ENCODE measurements at places on chromosomes 5 and 9.
A peak's percentile ranks its signal among the peaks of the same experiment; 100 is the strongest.

DNA sequence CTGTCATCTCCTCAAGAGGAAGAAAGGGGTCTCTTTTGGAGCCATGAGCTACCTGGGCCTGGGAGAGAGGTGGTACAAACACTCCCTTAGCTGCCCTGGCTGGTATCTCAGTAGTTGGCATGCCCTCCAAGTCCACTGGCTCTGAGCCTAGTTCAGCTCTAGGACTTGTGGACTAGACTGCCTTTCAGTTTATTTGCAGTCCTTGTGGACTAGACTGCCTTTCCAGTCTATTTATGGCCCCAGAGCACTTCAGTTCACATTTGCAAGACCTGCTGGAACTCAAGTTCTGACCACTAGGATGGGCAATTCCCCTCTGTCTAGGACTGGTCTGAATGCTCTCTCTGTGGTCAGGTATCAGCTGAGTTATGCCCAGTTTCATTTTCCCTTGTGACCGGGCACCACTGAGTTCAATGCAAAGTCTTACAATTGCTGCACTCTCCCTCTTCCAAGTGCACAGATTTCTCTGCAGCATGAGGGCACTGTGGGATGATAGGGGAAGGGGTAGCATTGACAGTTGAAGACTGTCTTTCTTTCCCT lies 1019.0 kb downstream of the TAF11L14 start:
- no peak for DNase-seq

- no peak for DNase-seq
These were observed 599 bp downstream of the RAD1 start for GRCh38 chr5:34914671-34915138.

DNA sequence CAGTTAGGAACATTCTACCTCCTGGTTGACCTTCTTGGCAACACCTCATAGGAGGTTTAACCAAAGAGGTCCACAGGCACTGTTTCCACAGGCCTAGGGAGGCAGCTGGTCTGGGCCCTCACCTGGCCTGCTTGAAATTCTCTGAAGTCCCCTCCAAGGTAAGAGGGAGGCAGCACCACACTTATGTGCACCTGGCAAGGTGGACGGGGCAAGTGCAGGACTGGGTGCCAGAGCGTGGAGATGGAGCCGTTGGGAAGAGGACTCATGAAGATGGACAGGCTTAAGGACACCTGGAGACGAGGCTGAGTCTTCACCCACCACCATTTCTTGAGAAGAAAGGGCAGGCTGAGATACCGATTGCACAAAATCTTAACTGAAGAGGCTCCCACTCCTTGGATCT lies 6.6 kb upstream of the BARHL1 start:
- no peak for DNase-seq

DNA sequence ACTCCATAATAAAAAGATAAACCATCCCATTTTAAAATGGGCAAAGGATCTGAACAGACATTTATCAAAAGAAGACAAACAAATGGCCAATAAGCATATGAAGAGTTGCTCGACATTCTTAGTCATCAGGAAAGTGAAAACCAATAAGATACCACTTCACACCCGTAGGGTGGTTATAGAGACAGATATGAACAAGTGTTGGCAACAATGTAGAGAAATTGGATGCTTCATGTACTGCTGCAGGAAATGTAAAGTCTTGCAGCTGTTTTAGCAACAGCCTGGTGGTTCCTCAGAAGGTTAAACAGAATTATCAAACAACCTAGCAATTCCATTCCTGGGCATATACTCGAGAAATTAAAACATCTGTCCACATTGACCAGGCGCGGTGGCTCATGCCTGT lies 42.5 kb downstream of the GTF3C4 start:
- no peak for DNase-seq

DNA sequence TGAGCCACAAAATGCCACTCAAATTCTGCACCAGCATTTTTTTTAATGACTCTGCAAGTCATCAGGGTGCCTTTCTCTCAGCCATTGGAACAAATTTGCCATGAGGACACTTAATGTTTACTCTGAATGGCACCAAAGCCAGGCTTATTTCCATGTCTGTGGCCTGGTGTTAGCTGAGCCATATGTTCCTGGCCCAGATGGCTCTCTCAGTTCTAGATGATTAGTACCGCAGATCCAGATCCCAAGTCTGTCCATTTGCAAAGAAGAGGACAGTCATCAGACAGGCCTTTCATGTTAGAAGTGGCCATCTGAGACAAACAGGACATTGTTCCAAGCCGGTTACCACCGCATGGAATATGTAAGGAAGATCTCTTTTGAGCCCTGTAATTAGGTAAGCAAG lies 70.3 kb downstream of the INSYN2B start:
- no peak for DNase-seq

DNA sequence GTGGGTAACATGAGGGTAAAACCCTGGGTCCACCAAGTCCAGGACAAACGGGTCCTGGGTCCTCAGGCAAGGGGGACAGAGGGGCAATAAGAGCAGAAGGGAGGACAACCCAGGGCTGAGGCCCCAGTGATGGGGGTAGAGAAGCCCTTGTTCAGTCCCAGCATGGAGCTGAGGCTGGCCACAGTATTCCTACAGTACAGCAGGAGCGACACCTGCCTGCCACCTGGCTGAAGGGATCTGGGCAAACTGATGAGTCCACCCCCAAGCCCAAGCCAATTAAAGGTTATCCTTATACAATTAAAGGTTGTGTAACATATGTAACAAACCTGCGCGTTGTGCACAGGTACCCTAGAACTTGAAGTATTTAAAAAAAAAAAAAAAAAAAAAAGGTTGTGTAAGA lies 97.7 kb upstream of the LRRTM2 start:
- DNase-seq = no peak

DNA sequence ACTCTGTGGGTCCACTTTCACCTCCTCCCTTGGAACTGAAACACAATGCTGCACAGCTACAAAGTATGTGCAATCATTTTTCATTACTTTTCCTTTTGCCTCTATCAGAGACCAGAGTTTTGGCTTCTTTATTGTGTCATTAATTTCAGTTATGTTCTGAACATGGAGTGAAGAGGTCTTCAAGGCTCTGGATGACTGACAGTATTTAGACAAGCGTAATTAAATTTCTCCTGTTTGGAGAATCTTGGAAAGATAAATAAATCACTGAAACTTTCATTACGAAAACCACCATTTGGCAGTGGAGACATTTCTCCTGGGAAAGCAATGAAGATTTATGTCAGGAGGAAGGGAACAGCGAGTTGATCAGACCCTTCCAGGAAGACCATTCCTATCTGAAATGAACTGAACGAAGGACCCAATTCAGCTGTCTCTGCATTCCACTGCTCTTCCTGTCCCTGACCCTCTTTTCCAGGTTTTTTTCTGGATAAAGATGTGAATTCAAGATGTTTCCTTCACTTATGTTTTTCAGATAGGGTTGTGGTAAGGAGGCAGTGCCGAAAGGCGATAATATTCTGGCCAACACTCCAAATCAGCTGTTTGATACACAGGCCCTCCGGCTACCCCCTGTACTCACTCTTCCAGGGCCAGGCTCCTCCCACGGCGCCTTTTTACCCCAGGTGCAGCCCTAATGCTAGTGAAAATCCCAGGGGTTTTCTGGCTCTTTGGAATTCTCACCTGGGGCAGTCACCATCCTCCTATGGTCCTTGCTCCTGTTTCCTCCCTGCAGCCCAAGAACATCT lies 77.2 kb upstream of the OSMR start:
- DNase-seq = no peak

DNA sequence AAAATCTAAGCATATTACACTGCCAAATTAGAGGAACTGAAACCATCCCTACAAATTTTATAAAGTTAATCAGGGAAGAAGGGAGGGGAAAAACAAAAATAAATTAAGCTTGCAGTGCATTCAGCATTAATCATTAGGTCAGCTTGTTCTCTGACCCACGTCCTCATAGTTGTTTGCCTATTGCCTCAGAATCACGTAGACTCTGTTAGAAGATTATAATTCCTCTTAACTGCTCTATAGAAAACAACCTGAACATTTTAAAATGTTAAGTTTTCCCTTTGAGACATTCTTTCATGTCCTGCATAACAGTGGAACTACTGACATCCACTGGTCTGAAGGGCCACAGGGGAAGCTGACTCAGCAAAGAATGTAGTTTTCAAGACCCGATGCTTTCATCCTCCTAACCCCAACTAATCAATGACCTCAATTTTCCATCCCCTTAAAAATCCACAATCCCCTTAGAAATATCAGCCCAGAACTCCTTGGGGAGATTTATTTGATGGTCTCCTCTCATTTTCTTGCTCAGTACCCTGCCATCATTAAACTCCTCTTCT lies 112.4 kb downstream of the FBXO4 start:
- DNase-seq = no peak

DNA sequence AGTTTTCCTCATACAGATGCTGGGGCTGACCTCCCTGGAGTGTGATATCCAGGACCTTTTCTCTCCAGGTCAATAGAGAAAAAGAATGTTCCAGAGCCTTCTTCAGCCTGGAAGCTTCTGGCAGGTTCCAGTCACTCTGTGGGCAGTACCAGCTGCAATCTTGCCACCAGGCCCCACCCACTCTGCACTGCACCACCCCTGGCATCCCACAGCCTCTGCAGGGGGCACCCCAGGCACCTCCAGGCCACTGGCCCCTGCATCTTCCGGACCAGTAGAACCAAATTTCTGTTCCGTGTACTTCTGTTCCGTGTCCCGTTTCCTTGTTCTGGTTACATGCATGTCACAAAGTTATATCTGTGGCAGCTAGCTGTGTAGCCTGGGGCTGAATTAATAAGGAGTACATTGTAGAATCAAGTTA lies 83.3 kb upstream of the ZBTB43 start:
- no peak for DNase-seq

- DNase-seq = no peak
These were observed 26.6 kb downstream of the RAB24 start for GRCh38 chr5:177276886-177277285.

DNA sequence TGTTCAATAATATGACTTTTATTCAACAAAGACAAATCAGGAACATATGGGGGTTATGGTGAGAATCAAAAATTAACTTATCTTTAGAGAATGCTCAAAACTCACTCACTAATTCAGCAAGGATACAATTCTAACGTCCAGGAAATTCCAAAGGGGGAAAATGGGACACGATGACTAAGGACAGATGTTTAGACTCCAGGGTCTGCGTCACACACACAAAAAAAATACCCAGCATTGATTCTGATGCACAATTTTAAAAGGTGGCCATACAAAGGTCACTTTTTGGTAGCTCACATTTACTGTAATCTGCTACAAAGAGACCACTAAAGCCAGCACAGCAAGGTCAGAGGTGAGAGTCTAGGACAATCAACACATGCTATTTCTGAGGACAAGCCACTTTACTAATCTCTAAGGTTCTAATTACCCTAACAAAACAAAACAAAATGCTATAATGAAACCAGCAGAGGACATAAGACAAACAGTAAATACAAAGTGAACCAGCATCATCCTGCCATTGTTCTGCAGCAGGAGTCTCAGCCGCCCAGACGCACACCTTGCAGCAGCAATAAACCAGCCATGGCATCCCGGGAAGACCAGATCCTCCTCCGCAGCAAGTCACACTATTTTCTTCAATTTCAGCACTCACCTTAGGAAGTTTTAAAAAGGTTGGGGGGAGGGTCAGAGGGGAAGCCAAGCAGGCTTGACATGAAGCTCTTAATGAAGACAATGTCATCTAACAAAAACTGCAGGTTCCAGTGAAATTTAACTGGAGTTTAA lies 57.8 kb downstream of the TTC39B start:
- peak; percentile 31 for DNase-seq

DNA sequence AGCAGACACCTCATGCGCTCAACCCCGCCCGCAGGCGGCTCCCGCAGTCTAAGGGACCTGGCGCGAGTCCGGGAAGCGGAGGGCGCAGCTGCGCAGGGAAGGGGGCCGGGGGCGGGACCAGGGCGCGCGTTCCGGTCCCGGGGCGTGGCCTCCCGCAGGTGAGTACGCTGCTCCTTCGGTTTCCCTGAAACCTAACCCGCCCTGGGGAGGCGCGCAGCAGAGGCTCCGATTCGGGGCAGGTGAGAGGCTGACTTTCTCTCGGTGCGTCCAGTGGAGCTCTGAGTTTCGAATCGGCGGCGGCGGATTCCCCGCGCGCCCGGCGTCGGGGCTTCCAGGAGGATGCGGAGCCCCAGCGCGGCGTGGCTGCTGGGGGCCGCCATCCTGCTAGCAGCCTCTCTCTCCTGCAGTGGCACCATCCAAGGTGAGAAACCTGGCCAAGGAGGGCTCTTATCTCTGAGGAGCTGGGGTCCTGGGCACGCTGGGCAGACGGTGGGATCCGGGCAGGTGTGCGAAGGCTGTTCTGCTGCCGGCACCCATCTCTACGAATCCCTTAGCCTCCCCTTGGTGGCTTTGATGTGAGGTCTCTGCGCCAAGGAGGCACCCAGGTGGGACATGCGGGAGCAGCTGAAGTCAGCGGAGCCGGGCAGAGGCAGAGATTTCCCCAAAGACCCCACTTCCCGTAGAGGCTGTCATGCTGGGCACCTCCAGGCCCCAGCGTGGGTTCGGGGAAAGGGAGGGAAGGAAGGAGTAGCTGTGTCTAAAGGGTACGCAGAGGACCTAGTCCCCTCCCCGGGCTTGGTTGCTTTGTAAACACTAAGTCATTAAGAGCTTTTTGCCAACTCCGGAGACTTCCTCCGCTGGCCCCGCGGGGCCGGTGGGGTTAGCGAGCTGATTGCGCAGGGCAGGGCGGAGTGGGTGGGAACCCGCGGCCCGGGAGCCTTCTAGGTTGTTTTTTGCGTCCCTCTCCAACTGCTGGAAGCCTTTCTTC lies at the start of gene F2RL1:
F2RL1 (plus strand) TSS at position 187 of the 988 bp plus-strand sequence; CDS start at position 340, 153 bp downstream.
- peak; percentile 96 for DNase-seq

DNA sequence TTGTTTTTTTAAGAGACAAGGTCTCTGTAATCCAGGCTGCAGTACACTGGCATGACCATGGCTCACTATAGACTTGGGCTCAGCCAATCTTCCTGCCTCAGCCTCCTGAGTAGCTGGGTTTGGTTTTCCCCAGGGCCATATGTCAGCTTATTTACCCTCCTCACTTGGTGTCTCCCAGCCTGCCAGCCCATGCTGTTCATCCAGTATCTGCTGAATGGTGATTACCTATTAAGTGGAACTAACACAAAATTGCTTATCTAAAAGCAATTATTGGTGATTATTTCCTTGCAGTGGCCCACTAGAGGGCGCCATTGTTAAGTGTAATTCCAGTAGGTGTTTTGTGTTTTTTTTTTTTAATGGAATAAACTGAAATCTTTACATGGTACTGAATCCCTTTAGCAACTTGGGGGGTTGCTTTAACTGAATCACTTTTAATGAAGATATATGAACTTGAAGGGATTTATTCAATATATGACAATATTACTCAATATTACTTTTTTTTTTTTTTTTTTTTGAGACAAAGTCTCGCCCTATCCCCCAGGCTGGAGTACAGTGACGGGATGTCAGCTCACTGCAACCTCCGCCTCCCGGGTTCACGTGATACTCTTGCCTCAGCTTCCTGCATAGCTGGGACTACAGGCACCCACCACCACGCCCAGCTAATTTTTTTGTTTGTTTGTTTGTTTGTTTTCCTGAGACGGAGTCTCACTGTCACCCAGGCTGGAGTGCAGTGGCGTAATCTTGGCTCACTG lies 13.8 kb downstream of the EXOSC2 start:
- peak; percentile 80 for DNase-seq

DNA sequence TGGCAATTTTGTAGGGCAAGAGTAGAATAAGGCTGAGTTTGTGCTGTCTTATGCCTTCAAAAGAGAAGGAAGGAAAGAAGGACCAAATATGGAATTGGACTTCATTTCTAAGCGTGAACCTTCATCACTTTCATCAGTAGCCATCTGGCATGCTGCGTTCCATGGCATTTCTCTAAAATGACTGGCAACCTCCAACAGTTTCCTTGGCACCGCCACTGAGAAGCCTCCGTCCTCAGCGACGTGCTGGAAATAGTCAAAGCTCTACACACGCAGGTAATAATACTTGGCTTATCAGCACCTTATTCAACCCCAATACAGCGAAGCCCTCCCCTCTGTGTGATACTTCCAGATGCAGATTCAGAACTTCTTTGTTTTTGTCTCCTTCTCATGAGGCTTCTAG lies 169.7 kb upstream of the CD180 start:
- DNase-seq = no peak

- peak; percentile 78 for DNase-seq
These were observed 62.6 kb downstream of the PLAC8L1 start for GRCh38 chr5:146042628-146043279.

Data from astrocyte of the hippocampus (primary cell).